ENCODE measurements at places on chromosomes 4 and X.

GRCh38 chr4:88742561-88742960, 44.9 kb upstream of the NAP1L5 start:
- DNase-seq: no peak

- no peak for DNase-seq
Observed at GRCh38 chrX:22378296-22378695, 105.6 kb downstream of the CBLL2 start.

GRCh38 chr4:30837861-30838260, 117.7 kb downstream of the PCDH7 start:
- no peak for DNase-seq

- DNase-seq: no peak
Observed at GRCh38 chrX:28659269-28659668, 72.0 kb downstream of the IL1RAPL1 start.

- DNase-seq: no peak
Observed at GRCh38 chrX:48896611-48897011, 957 bp downstream of the TIMM17B start.

DNA sequence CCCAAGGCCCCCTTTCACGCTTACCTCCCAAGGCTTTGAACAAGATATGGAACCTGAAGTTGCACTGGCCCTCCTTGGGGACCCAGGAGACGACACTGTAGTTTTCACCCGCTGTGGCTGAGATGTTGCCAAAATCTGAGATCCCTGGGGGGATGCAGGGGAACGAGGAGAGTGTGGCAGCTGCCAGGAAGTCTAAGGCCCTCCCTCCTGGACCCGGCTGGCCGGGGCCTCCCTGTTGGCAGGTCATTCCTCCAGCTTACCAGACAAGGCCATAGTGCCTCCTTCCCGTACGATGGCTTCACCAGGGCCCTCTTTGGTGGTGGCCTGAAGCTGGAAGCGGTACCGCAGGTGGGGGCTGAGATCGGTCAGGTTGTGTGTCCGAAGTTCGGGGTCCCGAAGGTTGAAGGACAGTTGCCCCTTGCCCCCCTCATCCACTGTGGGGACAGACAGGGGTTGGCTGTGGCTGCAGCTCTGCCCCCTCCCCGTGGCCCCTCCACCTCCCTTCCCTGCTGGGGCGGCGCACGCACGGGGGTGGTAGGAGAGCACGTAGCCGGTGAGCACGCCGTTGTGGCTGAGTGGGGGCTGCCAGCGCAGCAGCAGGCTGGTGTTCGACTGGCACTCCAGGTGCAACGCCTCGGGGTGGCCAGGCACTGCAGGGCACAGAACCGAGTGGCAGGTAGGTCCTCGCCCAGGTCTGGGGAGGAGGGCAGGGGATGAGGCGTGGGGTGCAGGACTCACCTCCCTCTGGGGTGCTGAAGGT, 21.2 kb downstream of the L1CAM start:
- no peak for DNase-seq

All from cortex of kidney (tissue), 1 donor.